ENCODE measurements at places on chromosomes 2 and 18. TPM values are rescaled to one million over a fixed set of nuclear protein-coding genes. Genes with fewer than 3 reads are reported as not detected.

DNA sequence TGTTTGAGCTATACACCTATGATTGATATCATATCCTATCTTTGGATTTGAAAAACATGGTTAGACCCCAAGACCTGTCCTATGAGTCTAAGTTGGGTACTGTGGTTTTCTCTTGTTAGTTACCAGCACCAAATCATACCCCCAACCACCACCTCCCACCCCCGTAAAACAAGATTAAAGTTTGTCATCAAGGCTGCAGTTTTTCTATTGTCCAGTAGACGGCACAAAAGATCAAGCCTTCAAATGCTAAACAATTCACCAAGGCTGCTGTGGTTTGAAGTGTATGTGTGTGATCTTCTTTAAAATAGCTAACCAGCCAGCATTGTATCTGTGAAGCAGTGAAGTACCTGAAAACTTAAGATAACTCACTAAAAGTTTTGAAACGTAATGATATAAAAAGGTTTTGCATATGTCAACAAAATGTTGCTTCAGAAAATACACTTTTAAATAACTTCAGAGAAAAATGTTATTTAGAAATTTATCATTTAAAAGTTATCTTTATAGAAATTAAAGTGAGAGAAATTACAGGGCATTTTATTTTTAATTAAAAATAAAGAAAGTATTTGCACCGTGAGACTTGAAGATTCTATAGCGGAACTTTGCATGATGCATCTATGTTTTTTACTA, 5.8 kb upstream of the MEIS1 start:
- DNase-seq, result no peak

DNA sequence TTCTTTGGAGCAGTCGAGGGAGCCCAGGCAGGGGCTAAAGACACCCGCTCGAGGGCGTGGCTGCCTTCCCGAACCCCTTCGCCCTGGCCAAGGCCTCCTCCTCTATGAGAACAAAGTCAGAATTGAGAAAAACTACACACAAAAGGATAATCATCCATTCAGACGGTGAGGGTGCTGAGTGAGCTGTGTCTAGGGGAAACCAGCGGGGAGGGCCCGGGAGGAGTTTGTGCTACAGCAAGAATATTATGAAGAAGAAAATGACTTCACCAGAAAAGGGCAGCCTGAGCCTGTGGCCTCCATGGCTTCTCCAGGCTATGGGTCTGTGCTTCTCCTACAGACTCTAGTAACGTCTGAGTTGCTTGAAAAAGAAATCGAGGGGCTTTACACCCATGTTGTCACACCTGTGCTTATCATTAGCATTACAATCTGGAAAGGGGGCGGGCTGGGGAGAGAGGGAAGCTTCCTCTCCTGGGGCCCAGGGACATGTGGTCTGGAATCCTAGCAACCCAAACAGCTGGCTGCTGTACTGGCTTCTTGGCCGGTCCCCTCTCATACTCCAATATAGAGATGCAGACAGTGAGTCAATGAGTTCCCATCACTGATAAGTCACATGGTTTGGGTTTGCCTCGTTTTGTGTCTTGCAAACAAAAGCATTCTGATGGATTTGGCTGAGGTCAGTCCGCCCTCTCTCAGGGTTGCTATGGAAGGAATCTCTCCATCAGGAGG, 52.0 kb upstream of the ARL4C start:
- DNase-seq, result no peak

The AFF3 gene
- 3.2 TPM for total RNA-seq

GRCh38 chr2:200856806-200857205, 7.7 kb downstream of the CLK1 start:
- DNase-seq, result no peak

The SERPINB12 gene
- not detected for total RNA-seq

The SELENOI gene
- 19.6 TPM for total RNA-seq

All from CD4-positive, alpha-beta memory T cell (primary cell).